Iris pigment epithelial cell (primary cell): ENCODE measurements at places on chromosomes 12 and 14.

- DNase-seq = no peak
Observed at GRCh38 chr12:26857465-26858176, 24.6 kb upstream of the ITPR2 start.

- peak; percentile 53 for DNase-seq
Observed at GRCh38 chr14:74574090-74574433, 38.0 kb downstream of the LTBP2 start.

DNA sequence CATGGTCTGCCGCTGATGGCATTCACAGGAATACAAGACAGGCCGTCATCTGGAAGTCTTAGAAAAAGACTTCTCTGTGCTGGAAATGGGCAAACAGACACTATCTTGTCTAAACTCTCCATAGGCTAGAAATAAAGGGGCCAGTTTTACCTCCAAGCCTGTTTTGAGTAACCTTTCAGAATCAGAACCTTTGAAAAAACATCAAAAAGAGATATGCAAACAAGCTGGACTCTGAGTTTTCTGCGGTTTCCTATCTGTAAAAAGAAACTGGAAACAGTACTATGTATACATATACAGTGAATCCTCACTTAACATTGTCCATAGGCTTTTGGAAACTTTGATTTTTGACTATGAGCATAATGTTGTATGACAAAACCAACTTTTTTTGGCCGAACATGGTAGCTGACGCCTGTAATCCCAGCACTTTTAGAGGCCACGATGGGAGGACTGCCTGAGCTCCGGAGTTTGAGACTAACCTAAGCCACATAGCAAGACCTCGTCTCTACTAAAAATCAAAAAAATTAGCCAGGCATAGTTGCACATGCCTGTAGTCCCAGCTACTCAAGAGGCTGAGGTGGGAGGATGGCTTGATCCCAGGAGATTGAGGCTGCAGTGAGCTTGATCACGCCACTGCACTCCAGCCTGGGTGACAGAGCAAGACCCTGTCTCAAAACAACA lies 92.9 kb upstream of the MAX start:
- DNase-seq = no peak

DNA sequence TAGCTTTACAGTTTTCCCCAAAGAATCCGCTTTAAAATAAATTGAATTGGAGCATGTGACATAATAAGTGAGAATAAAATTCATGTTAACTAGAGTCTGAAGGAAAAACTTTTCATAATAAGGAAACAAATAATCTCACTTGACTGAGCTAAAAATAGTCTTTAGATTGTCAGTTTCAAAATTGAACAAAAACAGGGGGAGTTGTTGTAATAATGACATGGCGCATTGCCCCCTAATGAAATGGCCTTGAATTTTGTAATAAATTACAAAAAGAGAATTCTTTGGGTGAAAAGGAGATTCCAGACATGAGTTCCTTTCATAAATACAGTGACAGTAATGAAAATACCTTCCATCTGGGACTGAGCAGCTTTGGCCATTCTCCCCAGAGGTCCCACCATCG lies 178.6 kb downstream of the EFCAB11 start:
- DNase-seq = no peak

- DNase-seq = no peak
Observed at GRCh38 chr12:115857160-115857920, 420.2 kb downstream of the MED13L start.

DNA sequence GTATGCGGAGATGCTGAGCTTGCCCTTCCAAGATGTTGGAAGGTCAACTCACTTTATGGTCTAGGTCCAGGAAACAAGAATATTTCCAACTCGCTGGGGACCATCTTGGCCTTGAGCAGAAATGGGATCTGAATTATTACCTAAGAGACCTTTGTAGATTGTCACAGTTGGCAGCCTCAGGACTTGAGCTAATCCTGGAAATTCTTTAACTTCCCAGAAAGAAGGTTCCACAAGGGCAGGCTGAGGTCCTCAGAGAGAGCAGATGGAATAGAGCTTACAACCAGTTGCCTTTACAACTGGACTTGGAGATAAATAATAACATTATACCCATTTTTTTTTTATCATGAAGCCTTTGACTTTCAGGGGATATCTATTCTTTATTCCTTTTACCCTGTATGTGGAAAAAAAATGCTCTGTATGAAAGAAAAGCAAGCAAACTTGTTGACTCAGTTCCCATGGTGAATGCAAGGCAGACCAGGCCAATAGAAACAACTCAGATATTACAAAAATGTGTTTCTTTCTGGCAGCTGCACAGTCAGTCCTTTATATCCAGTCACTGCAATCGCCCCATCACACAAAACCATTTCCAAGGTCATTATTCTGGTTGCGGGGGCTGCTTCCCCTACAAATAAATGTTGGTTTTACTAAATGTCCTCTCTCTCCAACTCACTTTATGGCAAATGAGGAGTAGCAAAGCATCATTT lies 401.4 kb downstream of the ZFP36L1 start:
- peak; percentile 82 for DNase-seq

GRCh38 chr12:54572881-54573280 lies 15.6 kb downstream of the PPP1R1A start:
- no peak for DNase-seq

GRCh38 chr12:77049767-77050353 lies 15.5 kb downstream of the E2F7 start:
- peak; percentile 70 for DNase-seq

DNA sequence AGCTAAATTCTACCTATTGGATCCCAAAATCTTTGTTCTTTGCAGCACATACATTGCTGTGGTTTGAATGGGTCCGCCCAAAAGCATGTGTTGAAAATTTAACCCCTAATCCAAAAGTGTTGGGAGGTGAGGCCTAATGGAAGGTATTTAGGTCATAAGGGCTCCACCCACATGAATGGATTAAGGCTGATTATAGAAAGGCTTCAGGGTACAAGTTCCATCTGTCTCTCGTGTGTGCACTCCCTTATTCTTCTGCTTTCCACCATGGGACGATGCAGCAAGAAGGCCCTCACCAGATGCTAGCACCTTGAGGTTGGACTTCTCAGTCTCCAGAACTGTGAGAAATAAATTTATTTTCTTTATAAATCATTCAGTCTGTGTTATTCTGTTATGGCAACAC lies 190.9 kb downstream of the SOX5 start:
- no peak for DNase-seq

DNA sequence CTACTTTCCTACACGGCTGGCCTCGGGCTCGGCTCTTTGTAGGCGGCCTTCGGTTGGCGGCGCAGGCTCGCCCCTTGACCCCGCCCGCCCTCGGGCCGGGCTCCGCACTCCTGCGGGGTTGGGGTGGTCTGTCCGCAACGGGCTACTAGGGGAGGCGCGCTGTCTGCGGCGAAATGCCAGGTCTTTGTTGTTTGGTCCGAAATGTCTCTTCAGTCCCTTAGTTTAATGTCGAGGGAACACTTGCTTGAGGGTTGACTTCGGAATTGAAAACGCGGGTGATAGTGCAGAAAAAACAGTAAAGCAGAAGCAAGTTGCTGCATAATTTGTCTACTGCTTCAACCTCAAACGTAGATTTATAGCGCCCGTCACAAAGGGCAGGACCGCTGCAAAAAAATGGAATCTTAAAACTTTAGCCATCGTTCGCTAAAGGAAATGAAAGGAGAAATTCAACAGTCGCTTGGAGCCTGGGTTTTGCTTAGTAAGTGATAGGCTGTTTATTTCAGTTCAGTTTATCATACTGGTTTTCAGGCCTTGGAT lies 390 bp downstream of the JKAMP start:
- DNase-seq = peak; percentile 42
